Calu3 (cell line): ENCODE measurements at places on chromosomes 1 and 21. TPM values are rescaled to one million over a fixed set of nuclear protein-coding genes. Genes with fewer than 3 reads are reported as not detected.

GRCh38 chr1:25893116-25893515, 13.1 kb downstream of the STMN1 start:
- H3K4me1 ChIP-seq: peaks cover 24% of the 10 kb centered on the region
- DNase-seq: no peak
- no peak overlapping the region for H3K27ac ChIP-seq
- H3K36me3 ChIP-seq: peaks cover 23% of the 10 kb centered on the region
- no peak overlapping the region for H3K4me3 ChIP-seq

GRCh38 chr1:214224611-214225354, 56.2 kb upstream of the SMYD2 start:
- H3K4me3 ChIP-seq: peak overlapping the region; percentile 50
- H3K4me1 ChIP-seq: peaks cover 17% of the 10 kb centered on the region
- peak; percentile 11 for DNase-seq

GRCh38 chr21:42308914-42309752, 6.1 kb downstream of the TFF3 start:
- DNase-seq: no peak
- peaks cover 6% of the 10 kb centered on the region for H3K4me1 ChIP-seq
- no peak overlapping the region for H3K27ac ChIP-seq

- H3K4me1 ChIP-seq: no peaks in the 10 kb centered on the region
- no peaks in the 10 kb centered on the region for H3K27me3 ChIP-seq
- no peak for DNase-seq
- no peak overlapping the region for H3K27ac ChIP-seq
Measured at GRCh38 chr1:72394457-72394856, 112.1 kb upstream of the NEGR1 start.

DNA sequence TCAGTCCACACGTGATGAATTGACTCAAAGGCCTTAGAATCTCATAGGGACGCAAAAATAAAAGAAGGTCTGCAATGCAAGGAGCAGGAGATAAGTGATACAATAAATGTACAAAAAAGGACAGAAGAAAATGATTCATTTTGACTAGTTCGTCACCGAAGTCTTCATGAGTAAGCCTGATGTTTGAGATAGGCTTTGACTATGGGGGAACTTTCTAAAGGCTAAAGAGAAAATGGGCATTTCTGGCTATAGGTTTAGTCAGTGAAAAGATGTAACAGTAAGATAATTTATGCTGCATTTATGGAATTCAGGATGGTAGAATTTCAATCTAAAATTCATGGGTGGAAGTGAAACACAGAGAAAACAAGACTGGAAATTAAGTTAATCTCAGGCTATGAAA, 163.0 kb downstream of the ADGRL4 start:
- no peak overlapping the region for H3K27ac ChIP-seq
- DNase-seq: no peak
- H3K27me3 ChIP-seq: no peaks in the 10 kb centered on the region
- peaks cover 5% of the 10 kb centered on the region for H3K4me1 ChIP-seq

GRCh38 chr1:8370046-8370881, 52.4 kb downstream of the SLC45A1 start:
- no peaks in the 10 kb centered on the region for H3K27me3 ChIP-seq
- DNase-seq: no peak
- H3K4me1 ChIP-seq: peaks cover 16% of the 10 kb centered on the region

GRCh38 chr21:29568020-29568697, 269.4 kb downstream of the BACH1 start:
- H3K27me3 ChIP-seq: no peaks in the 10 kb centered on the region
- no peak for DNase-seq
- no peak overlapping the region for H3K27ac ChIP-seq
- H3K4me1 ChIP-seq: no peaks in the 10 kb centered on the region
- no peak overlapping the region for H3K4me3 ChIP-seq

GRCh38 chr1:113734357-113735055, 24.8 kb downstream of the PHTF1 start:
- no peak overlapping the region for H3K27ac ChIP-seq
- no peaks in the 10 kb centered on the region for H3K4me1 ChIP-seq
- H3K27me3 ChIP-seq: no peaks in the 10 kb centered on the region
- no peak for DNase-seq

GRCh38 chr1:162040657-162041056, 17.0 kb upstream of the OLFML2B start:
- no peak overlapping the region for H3K4me3 ChIP-seq
- no peaks in the 10 kb centered on the region for H3K36me3 ChIP-seq
- no peak overlapping the region for H3K27ac ChIP-seq

GRCh38 chr1:82319546-82319945, 518.8 kb downstream of the ADGRL2 start:
- DNase-seq: no peak
- no peaks in the 10 kb centered on the region for H3K27me3 ChIP-seq
- H3K4me3 ChIP-seq: no peak overlapping the region
- H3K4me1 ChIP-seq: no peaks in the 10 kb centered on the region
- H3K27ac ChIP-seq: no peak overlapping the region

DNA sequence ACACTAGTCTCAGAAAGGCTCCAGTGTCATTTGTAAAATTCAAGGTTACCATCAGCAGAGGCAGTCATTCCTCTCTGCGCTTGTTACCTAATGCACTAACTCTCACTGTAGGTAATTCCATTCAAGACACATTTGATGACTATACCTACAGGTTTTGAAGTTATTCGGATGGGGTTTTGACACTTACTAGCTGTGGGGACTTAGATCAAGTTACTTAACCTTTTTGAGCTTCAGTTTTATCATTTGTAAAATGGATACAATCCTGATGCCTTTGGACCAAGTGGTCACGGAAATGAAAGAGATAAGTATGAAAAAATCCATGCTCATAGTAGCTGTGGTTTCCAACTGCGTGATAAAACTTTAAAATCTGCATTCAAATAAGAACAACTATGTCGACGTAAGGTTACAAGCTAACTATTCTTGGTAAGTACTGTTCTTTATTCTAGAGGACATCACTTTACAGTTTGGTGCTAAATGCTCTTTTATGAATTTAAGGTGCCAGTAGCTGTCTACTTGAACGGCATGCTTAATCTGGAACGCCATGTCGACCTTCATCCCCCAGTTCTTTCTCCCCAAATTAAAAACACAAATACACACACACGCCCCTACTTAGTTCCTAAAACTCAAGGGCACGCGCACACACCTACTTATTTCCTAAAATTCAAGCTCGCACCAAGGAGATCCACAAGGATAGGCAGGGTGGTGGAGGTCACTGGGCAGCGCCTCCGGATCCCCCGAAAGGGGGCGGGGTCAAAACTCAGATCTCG, 550 bp upstream of the NFYC start:
- peaks cover 22% of the 10 kb centered on the region for H3K36me3 ChIP-seq
- peaks cover 38% of the 10 kb centered on the region for H3K4me1 ChIP-seq
- H3K27ac ChIP-seq: peak overlapping the region; percentile 92

- H3K27me3 ChIP-seq: peaks cover 39% of the 10 kb centered on the region
- no peak for DNase-seq
- H3K4me3 ChIP-seq: no peak overlapping the region
- peaks cover 22% of the 10 kb centered on the region for H3K4me1 ChIP-seq
- H3K27ac ChIP-seq: no peak overlapping the region
Measured at GRCh38 chr1:119374208-119374874, 5.8 kb downstream of the HAO2 start.

DNA sequence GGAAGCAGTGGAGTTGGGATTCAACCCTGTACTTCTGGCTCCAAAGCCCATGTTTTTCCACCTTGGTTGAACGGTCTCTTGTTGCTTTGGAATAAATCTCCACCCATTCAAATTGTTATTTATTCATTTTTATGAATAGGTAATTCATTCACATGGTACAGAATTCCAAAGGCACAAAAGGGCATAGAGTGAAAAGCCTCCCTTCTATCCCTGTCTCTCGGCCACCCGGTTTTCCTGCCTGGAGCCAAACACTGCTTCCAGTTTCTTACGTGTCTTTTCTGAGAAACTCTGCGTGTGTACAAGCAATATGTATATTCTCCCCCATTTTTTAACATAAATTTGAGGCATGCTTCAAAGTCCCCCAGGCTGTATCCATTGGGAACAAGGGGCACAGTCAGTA, 3.9 kb downstream of the EXTL1 start:
- no peak overlapping the region for H3K4me3 ChIP-seq
- no peaks in the 10 kb centered on the region for H3K36me3 ChIP-seq
- H3K27me3 ChIP-seq: peaks cover 37% of the 10 kb centered on the region
- no peak overlapping the region for H3K27ac ChIP-seq

- H3K36me3 ChIP-seq: no peaks in the 10 kb centered on the region
- H3K4me1 ChIP-seq: no peaks in the 10 kb centered on the region
- H3K27ac ChIP-seq: no peak overlapping the region
- no peaks in the 10 kb centered on the region for H3K27me3 ChIP-seq
- no peak overlapping the region for H3K4me3 ChIP-seq
- DNase-seq: no peak
Measured at GRCh38 chr1:24341260-24341659, 22.1 kb downstream of the GRHL3 start.

- DNase-seq: no peak
- H3K4me1 ChIP-seq: no peaks in the 10 kb centered on the region
Measured at GRCh38 chr1:51776408-51776807, 102.1 kb downstream of the NRDC start.

DNA sequence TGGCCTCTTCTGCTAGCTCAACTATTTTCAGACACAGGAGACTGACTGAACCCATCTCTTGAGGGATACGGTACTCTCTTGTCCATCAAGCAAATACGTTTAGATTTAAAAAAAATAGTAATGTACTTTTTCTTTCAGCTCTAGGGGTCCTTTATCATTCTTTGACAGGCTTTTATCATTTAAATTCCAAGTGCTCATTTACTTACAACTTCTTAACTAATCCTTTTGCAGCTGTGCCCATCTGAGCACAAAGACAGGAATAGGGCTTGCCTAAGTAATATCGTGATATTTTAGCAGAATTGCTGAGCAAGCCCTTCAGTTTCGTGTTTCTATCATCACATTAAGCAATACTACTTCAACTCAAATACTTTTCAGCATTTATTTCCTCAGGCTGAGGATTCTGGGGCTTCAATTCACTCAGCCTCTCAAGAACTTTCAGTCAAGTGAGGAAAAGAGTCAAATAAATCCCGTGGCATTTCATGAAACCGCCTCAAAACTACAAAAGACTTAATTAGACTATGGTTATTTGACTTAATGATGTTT, 317.6 kb downstream of the BACH1 start:
- H3K27ac ChIP-seq: no peak overlapping the region
- no peak overlapping the region for H3K4me3 ChIP-seq
- no peaks in the 10 kb centered on the region for H3K27me3 ChIP-seq
- no peaks in the 10 kb centered on the region for H3K4me1 ChIP-seq
- no peaks in the 10 kb centered on the region for H3K36me3 ChIP-seq

DNA sequence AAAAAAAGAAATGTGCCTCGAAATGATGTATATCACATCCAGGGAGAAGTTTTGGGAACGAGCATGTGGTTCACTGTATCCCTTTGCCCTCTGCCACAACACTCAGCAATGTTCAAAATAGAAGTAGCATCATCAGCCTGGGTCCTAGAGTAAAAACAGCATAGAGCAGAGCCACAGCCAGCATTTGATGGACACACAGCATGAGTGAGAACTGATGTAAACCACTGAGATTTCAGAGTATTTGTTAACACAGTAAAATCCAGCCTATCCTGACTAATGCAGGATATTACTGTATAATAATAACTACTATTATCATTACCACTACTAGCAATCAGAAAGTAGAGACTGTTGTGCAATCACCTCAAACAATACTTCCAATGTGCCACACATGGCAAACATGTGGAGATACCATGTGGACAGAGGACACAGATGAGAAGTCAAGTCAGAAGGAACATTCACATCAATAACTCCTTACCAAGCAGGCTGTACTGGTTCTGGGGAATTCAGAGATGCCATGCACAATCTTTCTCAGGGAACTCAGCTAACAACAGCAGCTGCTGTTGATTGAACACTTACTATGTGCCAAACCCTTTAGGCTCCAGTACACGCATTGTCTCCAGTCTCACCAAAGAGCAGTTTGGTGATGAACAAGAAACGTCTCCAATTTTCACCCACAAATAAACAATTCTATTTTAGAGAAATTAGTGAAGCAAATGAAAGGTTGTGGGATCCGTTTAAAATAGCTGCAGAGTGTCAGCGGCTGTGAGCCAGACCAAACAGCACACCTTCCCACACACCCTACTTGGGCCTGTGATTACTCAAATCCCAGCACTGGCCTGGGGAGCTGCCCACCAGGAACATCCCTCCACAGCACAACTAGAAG, 16.6 kb upstream of the GFI1 start:
- no peaks in the 10 kb centered on the region for H3K36me3 ChIP-seq
- no peak for DNase-seq
- H3K27ac ChIP-seq: no peak overlapping the region
- no peak overlapping the region for H3K4me3 ChIP-seq
- H3K4me1 ChIP-seq: peaks cover 13% of the 10 kb centered on the region
- no peaks in the 10 kb centered on the region for H3K27me3 ChIP-seq

- peak; percentile 44 for DNase-seq
- peaks cover 15% of the 10 kb centered on the region for H3K4me1 ChIP-seq
- peaks cover 32% of the 10 kb centered on the region for H3K36me3 ChIP-seq
- peak overlapping the region; percentile 4 for H3K4me3 ChIP-seq
- peak overlapping the region; percentile 73 for H3K27ac ChIP-seq
Measured at GRCh38 chr1:67700692-67701410, 15.8 kb downstream of the GADD45A start.

DNA sequence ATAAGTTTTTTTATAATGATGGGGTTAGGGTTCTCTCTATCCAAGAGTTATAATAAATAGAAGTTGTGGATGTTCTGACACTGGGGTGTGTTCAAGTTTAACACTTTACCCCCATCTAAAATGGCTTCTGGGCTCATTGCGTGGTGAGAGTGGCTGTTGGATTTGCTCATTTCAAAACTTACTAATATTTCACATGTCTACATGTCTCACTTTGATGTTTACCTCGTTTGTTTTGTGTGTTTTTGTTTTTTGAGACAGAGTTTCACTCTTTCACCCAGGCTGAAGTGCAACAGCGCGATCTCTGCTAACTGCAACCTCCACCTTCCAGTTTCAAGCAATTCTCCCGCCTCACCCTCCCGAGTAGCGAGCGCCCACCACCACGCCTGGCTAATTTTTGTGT, 3.7 kb downstream of the RRP1B start:
- no peak overlapping the region for H3K4me3 ChIP-seq
- peaks cover 13% of the 10 kb centered on the region for H3K4me1 ChIP-seq
- H3K27me3 ChIP-seq: no peaks in the 10 kb centered on the region
- no peak for DNase-seq

- no peaks in the 10 kb centered on the region for H3K27me3 ChIP-seq
- H3K4me1 ChIP-seq: peaks cover 37% of the 10 kb centered on the region
- H3K4me3 ChIP-seq: no peak overlapping the region
- H3K36me3 ChIP-seq: peaks cover 4% of the 10 kb centered on the region
- DNase-seq: no peak
- H3K27ac ChIP-seq: no peak overlapping the region
Measured at GRCh38 chr1:205313563-205314308, 7.8 kb downstream of the NUAK2 start.

The TNFRSF8 gene
- total RNA-seq: not detected in 2 replicates

The RAP1GAP gene
- total RNA-seq: 23.8 and 26.8 TPM in 2 replicates

The DYNLT5 gene
- total RNA-seq: not detected in 2 replicates

The TMCC2 gene
- 0.33 and 0.37 TPM in 2 replicates for total RNA-seq

The MORC3 gene
- total RNA-seq: 18.2 and 20.2 TPM in 2 replicates

The CDC14A gene
- total RNA-seq: 6.4 and 8.5 TPM in 2 replicates

The RHEX gene
- total RNA-seq: 75.1 and 88.9 TPM in 2 replicates

The SPRR1A gene
- not detected in 2 replicates for total RNA-seq

The NKAIN1 gene
- not detected in 2 replicates for total RNA-seq

The NUDT4B gene
- total RNA-seq: 0.78 and 1.7 TPM in 2 replicates

The CACNA1S gene
- total RNA-seq: not detected in 2 replicates

The GPR157 gene
- 5.4 and 12.5 TPM in 2 replicates for total RNA-seq

The FMO4 gene
- 2.5 and 3.4 TPM in 2 replicates for total RNA-seq

The WLS gene
- total RNA-seq: 50.9 and 57.3 TPM in 2 replicates

The LCE3D gene
- total RNA-seq: not detected in 2 replicates
